BJ (cell line): ENCODE measurements at places on chromosomes 16 and 17.

GRCh38 chr16:30075503-30076275 lies at the start of gene PPP4C:
Gene PPP4C (plus strand): TSS chr16:30075994. CDS start chr16:30076378, 384 bp downstream.
- no peak for DNase-seq

GRCh38 chr17:20210180-20210579 lies 201.0 kb downstream of the SPECC1 start:
- no peak for DNase-seq

DNA sequence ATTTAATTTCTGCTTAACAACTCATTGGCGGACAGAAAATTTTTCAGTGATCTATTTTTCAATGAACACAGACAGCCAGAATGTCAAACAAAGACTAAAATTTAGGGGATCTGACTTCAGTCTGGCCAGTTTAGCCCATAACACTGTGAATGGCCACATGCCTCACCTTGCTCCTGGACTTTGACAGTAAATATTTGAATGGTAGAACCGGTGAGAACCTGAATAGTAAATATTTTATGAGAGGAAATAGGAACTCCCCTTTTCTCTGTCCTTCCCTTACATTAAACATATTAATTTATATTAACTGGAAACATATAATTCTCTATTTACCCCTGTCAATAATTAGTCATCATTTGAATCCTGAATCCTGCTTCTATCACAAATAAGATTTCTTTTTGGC lies 942.1 kb downstream of the KCNJ2 start:
- DNase-seq = no peak

DNA sequence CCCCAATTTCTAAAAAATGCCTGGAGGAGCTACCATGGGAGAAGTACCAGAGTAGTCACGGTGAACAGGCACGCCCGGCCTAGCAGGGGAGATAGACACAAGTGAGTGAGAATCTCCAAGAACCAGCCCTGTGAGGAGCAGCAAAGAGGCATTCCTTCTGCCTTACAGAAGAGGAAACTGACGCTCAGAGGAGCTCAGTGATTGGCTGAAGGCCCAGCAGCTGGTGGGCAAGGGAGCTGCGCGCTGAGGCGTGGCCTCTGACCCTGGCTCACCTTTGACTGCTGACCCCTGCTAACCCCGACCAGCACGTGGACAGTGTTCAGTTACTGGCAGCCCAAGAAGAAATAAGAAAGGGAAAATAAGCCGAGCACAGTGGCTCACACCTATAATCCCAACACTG lies 1.8 kb downstream of the C16orf96 start:
- DNase-seq = no peak

- DNase-seq = no peak
Measured at GRCh38 chr17:79075446-79075750, 774 bp downstream of the ENGASE start.

DNA sequence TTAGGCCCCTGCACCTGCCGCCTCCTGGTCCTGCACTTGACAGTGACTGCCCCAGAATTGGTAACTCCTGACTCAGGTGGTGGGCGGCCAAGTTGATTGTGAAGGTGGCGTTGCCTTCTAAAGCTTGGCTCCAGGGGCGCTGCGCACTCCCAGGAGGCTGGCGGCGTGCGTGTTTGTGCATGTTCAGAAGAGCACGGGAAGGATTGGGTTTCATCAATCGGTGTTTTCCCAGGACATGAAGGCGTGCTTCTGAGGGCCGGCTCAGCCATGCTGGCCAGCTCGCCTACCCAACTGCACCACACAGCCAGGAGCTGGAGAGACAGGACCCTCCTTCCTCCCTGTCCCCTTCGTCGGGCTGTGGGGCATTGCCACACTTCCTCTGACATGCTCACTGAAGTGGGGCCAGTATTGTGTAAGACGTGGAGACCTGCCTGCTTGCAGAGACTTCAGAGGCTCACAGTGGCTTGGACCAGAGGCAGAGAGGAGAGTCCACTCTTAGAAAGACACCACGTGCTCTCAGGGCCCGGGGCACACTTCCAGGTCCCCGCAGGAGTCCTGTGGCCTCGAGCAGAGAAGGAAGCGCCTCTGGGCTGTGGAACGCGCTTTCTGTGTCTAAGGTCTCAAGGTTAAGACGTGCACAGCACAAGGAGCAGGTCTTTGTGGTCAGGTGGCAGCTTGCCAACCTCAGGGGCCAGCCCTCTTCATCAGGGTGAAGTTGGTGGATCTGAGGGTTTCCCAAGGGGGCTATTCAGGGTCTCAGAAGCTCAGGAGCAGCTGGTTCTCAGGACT lies 2.8 kb downstream of the RAB40C start:
- no peak for DNase-seq

GRCh38 chr17:31489295-31490018 lies 98.0 kb downstream of the RAB11FIP4 start:
- no peak for DNase-seq

GRCh38 chr16:61128545-61129323 lies 907.5 kb downstream of the CDH8 start:
- no peak for DNase-seq

DNA sequence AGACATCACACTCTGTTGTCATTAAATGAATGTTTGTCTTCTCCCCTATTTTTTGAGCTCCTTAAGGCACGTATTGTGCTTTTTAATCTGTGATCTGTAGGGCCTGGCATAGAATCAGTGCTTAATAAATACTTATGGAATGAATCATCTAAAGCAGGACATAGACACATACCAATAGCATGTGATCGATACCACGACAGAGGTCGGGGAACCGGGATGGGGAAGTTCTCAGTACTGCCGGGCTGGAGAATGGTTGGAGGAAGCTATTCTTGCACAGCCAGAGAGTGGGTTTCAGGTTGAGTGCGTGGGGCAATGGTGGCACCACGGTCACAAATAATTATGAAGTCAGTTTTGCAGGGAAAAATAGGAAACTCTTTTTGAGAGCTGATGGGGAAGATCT lies 26.8 kb downstream of the NLRP1 start:
- DNase-seq = peak; percentile 65

DNA sequence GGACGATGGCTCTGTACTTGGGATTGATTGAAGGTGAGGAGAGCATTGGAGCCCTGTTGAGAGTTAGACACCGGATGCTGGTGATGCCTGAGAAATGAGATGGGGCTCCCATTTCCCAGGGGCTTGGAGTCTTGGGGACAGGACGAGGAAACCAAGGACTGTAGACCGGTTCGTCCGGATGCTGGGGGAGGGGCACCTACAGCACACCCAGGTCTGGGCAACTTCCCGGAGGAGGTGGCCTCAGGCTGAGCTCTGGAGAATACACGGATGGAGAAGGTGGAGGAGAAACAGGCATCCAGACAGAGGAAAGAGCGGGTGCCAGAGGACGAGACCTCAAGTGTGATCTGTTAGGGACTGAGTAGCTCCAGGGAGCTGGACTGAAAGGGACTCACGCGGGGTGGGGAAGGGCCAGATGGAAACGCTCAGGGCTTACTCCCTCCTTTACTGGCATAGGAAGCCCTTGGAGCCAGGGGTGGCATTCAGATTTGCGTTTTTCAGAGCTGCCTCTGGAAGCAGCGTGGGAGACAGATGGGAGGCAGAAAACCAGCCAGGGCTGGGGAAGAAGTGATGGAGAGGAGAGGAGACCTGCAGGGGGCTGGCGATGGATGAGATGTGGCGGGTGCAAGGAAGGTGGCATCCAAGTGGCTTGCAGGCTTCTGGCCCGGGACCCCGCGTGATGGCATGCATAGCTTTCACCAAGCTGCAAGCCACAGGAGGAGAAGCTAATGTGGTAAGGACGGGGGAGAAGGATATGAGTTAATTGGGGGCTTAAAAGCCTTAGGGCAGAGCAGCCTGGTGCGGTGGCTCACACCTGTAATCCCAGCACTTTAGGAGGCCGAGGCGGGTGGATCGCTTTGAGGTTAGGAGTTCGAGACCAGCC lies 8.3 kb downstream of the C1QTNF1 start:
- no peak for DNase-seq

DNA sequence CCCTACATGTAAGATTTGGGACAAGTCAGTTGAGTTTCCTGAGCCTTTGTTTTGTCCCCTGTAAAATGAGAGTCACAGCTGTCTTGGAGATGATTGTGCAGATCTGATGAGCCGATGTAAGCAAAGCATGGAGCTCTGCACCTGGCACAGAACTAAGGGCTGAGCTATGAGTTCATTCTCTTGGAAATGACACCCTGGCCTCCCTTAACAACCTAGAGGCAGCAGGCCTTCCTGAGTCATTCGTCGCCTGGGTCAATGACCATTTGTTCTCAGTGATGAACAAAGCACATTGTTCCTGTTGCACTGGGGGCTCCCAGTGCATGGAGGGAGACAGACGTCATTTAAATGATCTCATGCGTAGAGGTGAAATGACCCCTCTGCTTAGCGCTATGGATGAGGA lies 62.8 kb upstream of the GCSH start:
- DNase-seq = no peak

- no peak for DNase-seq
Measured at GRCh38 chr16:62130101-62130500, 93.9 kb upstream of the CDH8 start.

DNA sequence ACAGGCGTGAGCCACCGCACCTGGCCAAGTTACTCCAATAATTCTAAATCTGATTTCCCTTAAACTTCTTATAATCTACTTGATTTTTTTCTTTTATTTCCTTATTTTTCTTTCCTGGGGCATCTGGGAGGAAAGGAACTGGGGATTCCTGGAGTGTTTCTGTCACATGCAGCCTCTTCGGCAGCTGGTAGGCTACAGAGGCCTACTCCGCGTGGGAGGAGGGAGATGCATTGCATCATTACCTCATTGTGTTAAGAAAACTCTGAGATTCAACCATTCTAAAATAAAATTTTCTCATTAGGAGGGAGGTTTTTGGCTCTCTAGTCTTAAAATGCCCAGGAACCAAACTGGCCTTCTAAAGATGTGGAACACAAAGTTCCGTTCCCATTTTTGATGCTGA lies 64.0 kb downstream of the SOX9 start:
- DNase-seq = no peak

DNA sequence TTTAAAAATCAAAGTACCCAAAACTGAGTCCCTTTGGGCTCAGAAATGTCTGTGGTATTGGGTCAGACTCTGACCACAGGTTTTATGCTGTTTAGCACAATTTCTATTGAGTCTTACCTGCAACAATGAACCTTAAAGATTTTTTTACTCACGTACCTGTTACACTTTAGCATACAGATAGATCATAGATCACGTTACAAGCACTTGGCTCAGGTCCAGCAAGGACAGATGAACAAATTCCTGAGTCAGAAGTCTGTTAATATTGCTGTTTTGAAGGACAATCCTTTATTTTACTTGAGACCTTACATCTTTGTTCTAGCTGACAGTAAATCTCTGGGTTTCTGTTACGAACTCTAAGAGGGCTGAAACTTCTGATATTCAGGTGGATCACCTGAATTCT lies 12.8 kb downstream of the SLC7A6OS start:
- no peak for DNase-seq

GRCh38 chr16:5448798-5449197 lies 351.2 kb upstream of the EEF2KMT start:
- no peak for DNase-seq

DNA sequence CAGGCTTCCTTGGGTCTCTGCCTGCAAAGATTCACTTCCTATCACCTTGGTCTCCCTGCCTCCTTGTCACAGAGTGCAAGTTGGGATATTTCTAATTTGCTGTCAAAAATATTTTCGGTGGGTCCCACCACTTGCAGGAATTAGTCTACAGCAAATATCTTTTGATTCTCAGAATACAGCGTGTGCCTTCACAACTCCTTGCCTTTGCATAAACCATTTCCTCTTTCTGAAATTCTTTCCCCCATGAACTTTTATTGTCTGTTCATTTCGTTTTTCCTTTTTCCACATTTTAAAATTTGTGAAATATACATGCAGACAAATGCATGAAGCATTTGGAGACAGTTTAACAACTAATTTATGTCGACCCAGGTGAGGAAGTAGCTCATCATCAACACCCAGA lies 60.0 kb downstream of the HS3ST3B1 start:
- no peak for DNase-seq

GRCh38 chr16:20812510-20812909 lies 6.2 kb downstream of the REXO5 start:
- DNase-seq = no peak

DNA sequence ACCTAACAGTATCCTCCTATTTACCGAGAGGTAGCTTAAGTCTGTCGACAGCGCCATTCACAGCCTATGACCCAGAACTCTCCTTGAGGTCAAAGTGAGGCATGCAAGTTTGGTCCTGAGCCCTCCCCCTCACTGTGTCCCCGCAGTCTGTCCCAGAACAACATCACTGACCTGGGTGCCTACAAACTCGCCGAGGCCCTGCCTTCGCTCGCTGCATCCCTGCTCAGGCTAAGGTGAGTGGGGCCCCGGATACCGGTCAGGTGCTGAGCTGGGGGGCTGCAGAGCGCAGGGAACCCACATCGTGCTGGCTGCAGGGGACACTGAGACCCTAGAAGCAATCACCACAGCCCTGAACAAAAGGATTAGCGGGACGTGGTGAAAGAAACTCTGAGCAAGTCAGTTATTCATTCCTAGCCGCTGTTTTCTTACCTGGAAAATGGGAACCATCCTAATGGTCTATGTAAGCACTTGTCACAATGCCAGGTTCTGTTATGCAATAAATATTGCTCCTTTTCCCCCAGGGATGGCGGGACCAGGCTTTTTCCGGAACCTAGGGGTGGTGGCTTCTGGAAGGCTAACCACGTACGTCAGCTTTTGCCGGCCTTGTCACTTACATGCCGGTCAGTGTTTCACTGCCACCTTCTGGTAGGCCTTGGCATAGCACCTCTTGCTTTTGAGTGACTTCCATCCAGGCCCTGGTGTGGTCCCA lies 23.8 kb downstream of the DEXI start:
- peak; percentile 50 for DNase-seq

- no peak for DNase-seq
Measured at GRCh38 chr16:57645691-57646387, 17.4 kb downstream of the ADGRG1 start.

GRCh38 chr16:51542981-51543815 lies 392.1 kb upstream of the SALL1 start:
- no peak for DNase-seq

GRCh38 chr16:49510654-49511305 lies 137.2 kb downstream of the C16orf78 start:
- DNase-seq = no peak

- DNase-seq = no peak
Measured at GRCh38 chr16:50675686-50676610, 5.2 kb downstream of the SNX20 start.

DNA sequence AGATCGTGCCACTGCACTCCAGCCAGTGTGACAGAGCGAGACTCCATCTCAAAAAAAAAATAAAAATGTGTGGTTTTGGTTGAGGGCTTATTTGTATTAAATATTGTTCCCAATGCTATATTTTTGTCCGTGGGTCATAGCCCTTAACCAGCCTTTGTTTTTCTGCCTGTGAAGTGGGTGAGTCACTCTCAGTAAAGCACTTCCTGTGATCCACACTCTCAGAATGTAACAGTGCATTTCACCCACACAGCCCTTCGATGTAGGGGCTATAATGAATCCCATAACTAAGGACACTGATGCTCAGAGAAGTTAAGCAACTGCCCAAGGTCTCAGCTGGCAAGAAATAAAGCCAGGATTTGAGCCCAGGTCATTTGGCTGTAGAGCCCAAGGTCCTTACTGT lies 34.7 kb upstream of the POLR3E start:
- no peak for DNase-seq

GRCh38 chr17:61065263-61065773 lies 334.3 kb upstream of the TBX2 start:
- peak; percentile 37 for DNase-seq

- DNase-seq = peak; percentile 37
Measured at GRCh38 chr16:87860553-87861299, 8.6 kb downstream of the SLC7A5 start.
